ENCODE measurements at places on chromosomes 6 and 20.

DNA sequence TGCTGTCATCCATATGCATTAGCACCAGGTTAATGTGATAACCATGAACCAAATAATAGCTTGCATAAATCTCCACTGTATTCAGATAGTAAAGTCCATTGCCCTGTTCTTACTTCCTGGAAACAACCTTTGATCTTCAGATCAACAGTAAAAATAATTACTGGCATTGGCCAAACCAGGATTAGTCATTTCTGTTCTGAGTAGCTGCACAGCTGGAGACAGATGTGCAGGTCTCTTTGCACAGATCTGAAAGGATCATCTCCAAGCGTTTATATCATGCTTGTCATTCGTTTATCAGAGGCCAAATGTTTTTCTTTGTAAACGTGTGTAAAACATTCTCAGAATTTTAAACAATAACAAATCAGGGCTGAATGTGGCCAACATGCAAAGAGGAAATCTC, 134.4 kb upstream of the HMGCLL1 start:
- DNase-seq, result no peak

GRCh38 chr6:165939047-165939446, 228.6 kb downstream of the TBXT start:
- DNase-seq, result no peak

GRCh38 chr6:166422201-166422940, 39.6 kb upstream of the MPC1 start:
- no peak for DNase-seq

GRCh38 chr20:36461600-36462439, 79.5 kb upstream of the MYL9 start:
- peak; percentile 60 for DNase-seq

- no peak for DNase-seq
Measured at GRCh38 chr6:73250016-73250415, 13.0 kb downstream of the KHDC1 start.

GRCh38 chr20:54665812-54666211, 190.4 kb downstream of the DOK5 start:
- no peak for DNase-seq
